NCI-H774 (cell line): ENCODE measurements at places on chromosomes 12 and 14.

DNA sequence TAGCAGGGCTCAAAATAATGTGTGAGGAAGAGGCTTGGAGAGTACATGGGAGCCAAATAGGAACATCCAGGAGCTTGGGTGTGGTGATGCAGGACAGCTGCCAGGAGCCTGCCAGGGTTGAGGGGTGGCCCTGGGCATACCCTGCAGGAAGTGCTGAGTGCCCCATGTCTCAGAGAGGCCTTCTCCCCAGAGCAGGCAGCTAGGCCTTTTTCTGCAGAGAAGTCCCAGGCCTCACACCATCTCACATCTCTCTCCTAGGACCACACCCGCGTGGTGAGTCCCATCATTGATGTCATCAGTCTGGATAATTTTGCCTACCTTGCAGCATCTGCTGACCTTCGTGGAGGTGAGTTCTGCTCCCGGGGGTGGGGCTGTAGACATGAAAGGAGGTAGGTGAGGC is 66.9 kb downstream of the ERH start:
- no peak for DNase-seq

- DNase-seq = peak; percentile 65
These were observed 25.4 kb upstream of the PLEKHG6 start for GRCh38 chr12:6285063-6285477.

DNA sequence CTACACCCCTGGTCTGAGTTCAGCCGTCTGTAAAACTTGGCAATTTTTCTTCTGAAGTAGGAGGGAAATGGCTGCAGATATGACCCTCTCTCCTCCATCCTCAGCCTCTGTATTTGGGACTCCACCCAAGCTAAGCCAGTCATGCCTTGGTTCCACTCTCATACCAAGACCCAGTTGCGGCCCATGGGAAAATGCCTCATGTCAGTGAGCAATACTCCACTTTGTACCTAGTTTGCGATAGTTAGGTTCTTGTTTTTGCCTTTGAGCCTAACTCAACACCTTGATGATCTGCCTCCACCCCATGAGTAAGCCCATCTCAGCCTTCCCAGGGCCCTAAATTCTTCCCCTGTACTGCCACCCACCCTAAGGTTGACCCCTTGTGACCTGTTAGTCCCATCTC is 143.4 kb downstream of the HMGA2 start:
- no peak for DNase-seq

DNA sequence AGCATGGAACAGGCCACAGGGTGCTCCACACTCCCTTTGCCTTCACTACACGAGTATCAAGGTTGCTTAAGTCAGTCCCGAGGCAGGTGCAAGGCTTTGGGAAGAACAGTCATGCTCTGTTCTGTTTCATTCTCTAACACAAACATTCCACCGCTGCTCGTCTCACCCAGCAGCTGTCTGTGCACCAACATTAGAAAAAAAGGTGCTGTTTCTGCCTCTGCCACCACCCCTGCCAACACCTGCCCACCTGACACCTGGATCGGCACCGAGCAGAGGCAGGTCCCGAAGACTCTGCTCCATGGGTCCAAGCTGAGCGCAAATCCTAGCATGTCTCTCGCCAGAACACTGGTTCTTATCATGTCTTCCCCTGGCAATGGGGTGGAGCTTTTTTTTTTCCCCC is 347.7 kb downstream of the TMEM132D start:
- no peak for DNase-seq

- DNase-seq = no peak
These were observed 344.7 kb downstream of the CACNA1C start for GRCh38 chr12:2397356-2398045.
